ENCODE measurements at places on chromosomes 7 and 10.

DNA sequence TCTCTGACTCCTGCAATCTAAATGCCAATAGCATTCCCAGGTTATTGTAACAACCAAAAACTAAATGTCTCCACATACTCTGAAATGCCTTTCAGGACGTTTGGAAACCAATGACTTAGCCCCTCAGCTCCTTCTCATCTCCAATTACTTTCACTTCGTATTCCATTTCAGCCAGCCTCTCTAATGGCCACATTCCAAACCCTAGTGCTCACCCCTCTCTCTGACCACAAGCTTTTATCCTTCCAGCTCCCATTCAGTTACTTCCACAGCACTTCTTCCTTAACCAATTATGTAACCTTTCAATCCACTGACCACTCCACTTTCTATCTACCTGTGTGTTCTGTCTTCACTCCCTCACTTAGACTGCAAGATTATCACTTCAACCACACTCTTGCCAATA, 4.3 kb downstream of the NOC3L start:
- peak; percentile 19 for DNase-seq

- no peak for DNase-seq
These were observed 46.1 kb upstream of the SLF2 start for GRCh38 chr10:100866575-100867098.

DNA sequence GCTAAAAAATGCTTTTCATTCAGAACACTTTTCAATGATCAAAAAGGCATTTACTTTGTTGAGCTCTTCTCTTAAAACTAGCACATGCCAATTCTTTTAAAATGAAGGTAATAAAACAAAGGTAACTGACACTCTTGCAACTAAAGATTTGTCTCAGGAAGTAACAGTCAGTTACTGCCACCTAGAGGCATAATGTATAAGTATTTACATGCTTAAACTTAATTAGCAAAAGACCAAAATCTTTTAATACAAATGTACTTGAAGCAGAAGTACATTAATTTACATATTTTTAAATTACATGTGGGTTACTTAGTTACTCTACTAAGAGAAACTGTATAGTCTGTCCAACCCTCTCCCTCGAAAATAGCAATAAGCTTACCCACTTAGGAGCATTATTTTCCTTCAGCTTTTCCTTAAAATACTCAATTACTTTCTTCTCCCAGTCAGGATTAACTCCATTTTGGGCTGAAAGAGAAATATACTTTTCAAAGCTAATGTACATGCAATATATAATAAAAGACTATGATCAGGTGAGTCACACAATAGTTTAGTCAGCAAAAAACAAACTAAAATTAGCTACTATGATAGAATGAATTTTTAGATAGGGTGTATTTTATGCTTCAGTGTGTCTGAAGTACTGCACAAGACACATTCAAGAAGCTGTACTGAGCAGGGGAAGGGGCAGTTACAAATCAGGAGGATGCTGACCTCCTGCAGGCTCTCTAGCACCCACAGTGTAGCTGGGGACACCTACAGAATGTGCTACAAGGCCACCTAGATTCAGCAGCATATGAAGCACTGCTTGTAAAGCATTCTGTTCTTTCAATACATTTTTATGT, 13.0 kb downstream of the MCMBP start:
- DNase-seq: peak; percentile 65

GRCh38 chr7:151897161-151897731, 20.3 kb upstream of the PRKAG2 start:
- no peak for DNase-seq

DNA sequence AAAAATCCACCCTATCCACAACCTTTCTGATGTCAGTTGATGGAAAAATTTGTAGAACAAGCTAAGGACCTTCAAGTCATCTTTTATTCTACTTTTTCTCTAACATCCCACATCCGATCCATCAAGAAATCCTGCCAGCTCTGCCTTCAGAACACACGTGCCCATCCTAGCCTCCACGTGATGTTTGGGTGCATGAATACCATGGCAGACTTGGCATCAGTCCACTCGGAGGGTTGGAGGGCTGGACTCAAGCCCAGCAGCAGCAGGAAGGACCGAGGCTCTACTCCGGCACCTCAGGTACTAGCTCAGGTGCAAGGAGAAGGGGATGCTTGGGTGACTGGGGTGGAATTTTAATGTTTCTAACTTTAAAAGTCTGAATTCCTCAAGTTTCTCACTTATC, 428.6 kb downstream of the DPP6 start:
- no peak for DNase-seq

GRCh38 chr10:5566614-5567013, 41.9 kb downstream of the CALML3 start:
- DNase-seq: peak; percentile 68

DNA sequence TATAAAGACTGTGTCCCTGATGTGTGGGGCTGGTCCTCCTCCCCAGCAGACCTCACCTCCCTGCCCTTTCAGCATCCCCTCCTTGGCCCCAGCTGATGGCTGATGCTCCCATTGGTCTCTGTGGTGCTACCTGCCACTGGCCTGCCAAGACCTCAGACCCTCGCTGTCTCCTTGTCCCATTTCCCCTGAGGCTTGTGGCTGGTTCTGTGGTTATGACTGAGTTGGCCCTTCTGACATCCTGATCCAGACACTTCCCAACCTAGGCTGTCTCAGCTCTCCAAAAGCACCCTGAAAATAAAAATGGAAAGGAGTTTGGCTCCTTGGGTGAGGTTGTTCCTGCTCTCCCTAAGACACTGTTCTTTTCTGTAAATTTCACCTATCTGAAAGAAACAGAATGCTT, 214.2 kb downstream of the RPS24 start:
- no peak for DNase-seq

GRCh38 chr7:40839881-40840280, 705.1 kb downstream of the SUGCT start:
- no peak for DNase-seq

DNA sequence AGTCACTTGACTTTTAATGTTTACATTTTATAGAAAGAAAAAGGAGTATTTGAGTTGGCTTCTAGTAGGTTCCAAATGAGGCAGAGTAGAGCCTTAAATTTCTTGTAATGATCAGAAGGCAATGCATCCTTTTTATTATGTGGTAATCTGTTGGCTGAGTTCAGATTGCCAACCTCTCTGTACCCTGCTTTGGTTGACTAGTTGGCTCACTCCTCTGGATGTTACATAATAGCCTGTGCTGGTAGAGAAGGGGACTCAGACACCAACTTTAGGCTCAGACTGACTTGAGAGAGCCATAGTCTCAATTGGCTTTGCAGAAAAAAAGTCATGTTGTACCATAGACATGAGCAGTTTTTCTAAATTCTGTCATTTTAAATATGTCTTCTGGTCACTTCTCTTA, 46.8 kb upstream of the GLCCI1 start:
- peak; percentile 73 for DNase-seq

- DNase-seq: peak; percentile 72
These were observed 97.9 kb upstream of the KLF14 start for GRCh38 chr7:130831817-130832481.

- DNase-seq: no peak
These were observed 92.8 kb downstream of the WDR37 start for GRCh38 chr10:1148855-1149605.

DNA sequence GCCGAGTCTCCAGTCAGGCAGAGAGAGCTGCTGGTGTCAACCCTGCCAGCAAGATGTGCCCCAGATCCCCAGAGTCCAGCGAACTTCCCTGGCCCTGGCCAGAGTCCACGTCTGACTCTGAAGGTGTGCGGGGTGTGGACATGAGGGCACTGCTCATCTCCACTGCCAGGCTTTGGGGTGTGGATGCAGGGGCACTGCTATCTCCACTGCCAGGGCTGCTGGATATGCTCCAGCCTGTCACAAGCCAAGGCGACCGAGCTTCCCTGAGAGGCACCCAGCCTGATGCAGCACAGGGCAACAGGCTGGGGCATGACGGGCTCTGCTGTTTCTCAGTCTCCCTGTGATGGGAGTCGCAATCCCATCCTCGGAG, 596.8 kb downstream of the PTPRN2 start:
- no peak for DNase-seq

DNA sequence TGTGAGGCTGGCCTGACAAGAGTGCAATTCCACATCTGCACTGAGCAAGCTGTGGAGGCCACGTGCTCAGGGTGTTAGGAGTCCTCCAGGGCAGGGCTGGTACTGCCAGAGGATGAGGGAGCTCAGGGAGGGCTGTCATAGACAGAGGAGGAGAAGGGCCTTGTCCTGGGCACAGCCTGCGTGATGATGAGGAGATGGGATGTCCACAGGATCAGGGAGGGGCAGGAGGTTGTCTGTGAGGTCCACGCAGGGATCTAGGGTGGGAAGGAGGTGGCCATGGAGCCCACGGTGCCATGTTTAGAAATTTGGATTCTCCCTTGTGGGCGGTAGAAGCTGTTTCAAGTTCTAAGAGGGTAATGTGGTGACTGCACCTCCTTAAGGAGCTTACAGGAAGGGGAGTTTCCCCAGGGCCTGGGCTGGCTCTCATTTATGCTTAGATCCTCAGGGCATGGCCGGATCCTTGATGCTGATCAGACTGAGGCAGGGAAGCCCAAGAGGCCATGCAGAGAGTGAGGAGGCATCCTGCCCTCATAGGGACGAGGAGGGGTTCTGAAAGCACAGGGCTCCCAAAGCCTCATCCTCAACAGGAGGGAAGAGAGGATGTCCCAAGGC, 30.3 kb downstream of the CHAT start:
- no peak for DNase-seq

DNA sequence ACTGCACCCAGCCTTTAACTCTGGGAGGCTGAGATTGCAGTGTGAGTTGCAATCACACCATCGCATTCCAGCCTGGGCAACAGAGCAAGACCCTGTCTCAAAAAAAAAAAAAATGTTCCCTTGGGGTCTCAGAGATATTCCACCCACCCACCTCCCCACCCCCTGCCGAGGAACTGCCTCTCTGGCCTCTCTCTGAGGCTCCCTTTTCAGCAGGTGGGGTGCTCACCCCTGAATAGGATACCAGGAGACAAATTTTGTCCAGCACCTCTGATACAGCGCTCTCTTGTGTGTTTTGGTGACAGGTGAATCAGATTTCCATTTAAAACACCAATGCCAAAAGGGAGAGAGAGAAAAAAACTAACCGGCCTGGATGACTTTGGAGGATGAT, 92.6 kb upstream of the KIF5B start:
- no peak for DNase-seq

GRCh38 chr7:133140994-133141595, 59.2 kb upstream of the CHCHD3 start:
- DNase-seq: no peak

DNA sequence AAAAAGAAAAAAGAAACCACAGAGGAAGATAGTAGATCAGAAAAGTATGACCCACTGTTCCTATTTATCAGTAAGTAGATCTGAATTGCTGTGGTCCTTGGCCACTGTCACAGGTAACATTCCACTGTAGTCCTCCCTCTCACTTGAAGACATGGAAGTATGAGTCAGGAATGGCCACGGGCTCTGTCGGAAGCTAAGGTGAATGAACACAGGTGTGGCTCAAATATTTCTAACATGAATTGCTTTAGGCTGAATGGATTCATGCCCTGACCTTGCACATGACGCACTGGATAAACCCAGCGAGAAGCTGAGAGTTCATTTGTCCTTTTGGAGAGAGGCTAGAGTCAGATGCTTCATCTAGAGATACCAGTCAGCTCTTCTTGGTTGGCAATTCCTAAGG, 224.5 kb upstream of the SP8 start:
- DNase-seq: no peak

DNA sequence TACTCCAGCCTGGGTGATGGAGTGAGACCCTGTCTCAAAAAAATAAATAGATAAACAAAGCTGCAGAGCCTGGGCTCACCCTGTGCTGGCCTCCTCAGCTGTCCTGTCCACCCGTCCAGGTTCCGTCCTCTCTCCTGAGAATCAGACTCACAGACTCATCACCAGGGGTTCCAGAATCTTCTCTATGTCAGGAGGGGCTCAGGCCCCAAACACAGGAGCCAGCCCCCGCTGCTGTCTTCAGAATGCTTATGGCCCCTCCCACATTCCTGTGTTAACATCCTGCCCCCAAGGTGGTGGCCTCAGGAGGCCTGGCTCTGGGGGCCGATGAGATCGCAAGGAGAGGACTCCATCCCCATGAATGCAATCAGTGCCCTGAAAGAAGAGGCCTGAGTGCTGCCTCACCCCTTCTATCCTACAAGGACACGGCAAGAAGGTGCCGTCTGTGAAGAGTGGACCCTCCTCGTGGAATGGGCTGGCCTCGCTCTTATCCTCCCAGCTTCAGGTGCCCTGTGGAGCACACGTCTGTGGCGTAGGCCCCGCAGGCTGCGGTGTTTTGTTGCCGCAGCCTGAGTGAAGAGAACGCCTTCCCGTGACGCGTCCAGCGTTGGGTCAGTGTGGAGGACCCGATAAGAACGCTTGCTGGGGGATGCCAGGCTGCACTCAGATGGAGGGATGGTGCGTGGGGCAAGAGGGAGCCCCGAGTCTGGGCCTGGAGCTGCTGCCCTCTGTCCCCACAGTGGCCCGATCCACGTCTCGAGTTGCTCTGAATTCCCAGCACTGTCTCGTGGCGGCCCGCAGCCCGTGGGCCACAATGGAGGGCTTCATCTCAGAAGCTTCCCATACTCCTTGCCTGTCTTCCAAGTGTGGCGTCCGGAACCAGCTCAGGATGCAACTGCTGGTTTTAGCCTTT, 77.1 kb downstream of the INPP5A start:
- no peak for DNase-seq

DNA sequence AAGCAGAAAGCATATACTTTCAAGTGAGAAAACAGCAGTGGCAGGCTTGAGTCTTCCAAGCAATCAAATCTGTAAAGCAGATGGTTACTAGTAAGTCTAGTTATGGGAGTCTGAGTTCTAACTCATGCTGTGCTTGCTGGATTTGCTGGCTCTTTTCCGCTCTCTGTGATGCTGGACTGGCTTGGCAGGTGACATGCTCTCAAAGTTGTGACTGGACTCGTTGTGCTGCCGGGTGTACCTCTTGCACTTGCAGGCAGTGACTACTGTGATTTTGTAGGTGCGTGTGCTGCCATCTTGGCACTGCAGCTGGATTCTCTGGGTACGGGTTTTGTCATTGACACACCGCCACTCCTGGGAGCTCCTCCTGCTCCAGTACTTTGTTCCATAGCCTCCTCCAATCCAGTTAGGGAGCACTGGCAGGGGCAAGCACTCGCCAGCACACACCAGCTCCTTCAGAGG, 3.1 kb downstream of the SOSTDC1 start:
- DNase-seq: no peak
